Hindlimb muscle (tissue), 1 donor: ENCODE measurements at places on chromosomes 1 and 21.
A peak's percentile ranks its signal among the peaks of the same experiment; 100 is the strongest.

DNA sequence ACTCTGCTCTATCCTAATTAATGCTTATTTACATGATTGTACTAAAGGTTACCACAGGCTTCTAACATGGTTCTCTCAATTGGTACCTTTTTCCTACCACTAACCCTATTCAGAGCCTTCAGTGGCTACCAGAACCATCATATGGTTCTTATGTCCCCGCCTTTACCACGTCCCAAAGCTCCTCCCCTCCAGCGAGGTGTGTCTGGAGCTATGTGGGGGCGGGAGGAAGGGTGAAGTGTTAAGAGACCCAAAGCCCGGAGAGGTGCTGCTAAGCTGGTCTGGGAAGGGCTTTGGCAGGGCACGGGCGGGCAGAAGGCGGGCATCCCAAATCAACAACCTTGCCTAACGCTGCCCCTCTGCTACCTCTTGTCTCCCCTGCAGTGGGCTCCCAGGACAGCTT lies 10.0 kb downstream of the SPATA46 start:
- DNase-seq: no peak

- DNase-seq: no peak
Measured at GRCh38 chr21:17784604-17785402, 34.4 kb downstream of the C21orf91 start.

- no peak for DNase-seq
Measured at GRCh38 chr1:186683652-186684410, 3.6 kb upstream of the PTGS2 start.

GRCh38 chr21:16838331-16838730 lies 674.5 kb upstream of the CXADR start:
- DNase-seq: peak; percentile 87

- no peak for DNase-seq
Measured at GRCh38 chr1:58857680-58858673, 74.1 kb upstream of the JUN start.

DNA sequence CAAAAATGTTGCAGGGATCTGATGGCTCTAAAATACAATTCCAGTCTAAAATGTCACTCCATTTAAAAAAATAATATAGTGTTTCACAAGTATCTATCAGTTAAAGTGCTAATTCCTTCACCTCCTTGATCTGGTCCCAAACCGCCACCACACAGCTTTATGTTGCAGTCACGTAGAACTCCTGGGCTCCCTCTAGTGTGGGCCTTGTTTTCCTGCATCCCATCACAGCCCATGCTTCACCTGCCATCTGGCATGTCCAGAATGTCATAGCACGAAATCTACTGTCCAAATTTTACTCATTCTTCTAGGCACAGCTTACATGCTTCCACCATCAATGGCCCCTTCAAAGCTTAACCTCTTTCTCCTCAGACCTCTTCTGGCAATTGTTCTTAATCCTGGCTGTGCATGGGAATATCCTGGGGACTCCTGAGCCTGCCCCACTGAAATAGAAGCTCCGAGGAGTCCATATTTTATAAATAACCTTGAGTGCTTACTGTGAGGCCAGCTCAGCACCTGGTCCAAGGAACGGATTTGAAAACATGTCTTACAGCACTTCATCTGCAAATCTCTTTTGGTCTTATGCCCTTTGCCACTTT lies 15.5 kb downstream of the FYB2 start:
- DNase-seq: no peak

DNA sequence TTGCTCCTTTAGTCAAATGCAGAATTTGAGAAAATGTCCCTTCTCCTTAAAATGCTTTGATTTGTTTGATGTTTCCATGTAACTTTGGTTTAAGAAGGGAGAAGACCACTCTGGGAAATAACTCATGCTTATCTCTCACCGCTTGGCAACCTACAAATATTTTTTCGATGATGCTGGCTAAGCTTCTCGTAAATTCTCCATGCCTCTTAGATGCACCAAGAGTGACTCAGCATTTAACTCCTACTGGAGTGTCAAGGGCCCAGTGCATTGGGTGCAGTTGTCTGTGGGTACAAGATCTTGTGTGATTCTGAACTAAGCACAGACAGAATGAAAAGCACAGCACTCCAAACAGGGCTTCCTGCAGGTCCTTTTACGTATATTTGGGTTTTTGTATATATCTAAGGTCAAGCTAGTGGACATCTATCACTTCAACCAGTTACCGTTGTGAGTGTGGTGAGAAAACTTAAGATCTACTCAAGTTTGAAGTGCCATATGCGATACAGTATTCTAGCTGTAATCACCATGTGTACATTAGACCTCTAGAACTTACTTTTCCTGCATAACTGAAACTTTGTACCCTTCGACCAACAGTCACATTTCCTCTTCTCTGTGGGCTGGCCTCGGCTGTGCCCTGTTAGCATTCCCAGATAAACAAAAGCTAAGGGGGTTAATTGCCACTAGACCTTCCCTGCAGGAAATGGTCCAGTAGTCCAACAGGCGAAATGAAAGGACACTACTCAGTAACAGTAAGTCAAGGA lies 55.8 kb downstream of the COL18A1 start:
- DNase-seq: no peak

GRCh38 chr1:45394342-45394741 lies 54.1 kb upstream of the MUTYH start:
- no peak for DNase-seq

DNA sequence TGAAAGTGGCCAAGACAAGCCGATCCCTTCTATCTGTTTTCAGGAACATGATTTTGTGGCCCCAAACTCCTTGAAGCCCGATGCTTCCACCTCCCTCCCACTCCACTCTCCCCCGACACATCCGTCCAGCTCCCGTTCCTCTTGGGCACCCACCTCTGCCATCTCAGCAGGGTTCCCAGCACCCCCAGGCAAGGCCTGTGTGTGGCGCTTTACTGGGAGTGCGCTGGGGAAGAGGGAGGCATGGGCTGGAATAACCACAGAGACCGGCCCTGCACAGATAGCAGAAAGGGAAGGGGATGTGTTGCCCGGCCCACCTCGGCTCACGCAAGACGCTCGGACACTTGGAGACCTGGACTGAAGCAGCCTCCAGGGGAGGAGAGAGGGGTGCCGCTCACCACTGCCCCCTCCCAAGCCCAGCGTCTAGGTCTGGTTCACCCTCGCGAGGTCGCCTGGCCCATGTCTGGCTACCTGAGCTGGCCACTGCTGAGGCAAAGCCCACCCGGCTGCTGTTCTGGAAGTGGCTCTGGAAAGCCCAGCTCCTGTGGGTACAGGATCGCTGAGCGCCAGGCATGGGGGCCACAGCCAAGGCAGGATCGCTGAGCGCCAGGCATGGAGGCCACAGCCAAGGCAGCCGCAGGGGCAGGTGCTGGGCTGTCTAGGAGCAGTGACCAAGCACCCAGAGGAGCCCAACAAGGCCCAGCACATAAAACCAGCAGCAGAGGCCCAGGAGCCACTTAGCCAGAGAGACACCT lies 23.8 kb upstream of the COL18A1 start:
- no peak for DNase-seq

- DNase-seq: no peak
Measured at GRCh38 chr1:118979754-118980575, 8.2 kb downstream of the TBX15 start.
